ENCODE measurements at places on chromosomes 16 and 17. TPM values are rescaled to one million over a fixed set of nuclear protein-coding genes. Genes with fewer than 3 reads are reported as not detected.

DNA sequence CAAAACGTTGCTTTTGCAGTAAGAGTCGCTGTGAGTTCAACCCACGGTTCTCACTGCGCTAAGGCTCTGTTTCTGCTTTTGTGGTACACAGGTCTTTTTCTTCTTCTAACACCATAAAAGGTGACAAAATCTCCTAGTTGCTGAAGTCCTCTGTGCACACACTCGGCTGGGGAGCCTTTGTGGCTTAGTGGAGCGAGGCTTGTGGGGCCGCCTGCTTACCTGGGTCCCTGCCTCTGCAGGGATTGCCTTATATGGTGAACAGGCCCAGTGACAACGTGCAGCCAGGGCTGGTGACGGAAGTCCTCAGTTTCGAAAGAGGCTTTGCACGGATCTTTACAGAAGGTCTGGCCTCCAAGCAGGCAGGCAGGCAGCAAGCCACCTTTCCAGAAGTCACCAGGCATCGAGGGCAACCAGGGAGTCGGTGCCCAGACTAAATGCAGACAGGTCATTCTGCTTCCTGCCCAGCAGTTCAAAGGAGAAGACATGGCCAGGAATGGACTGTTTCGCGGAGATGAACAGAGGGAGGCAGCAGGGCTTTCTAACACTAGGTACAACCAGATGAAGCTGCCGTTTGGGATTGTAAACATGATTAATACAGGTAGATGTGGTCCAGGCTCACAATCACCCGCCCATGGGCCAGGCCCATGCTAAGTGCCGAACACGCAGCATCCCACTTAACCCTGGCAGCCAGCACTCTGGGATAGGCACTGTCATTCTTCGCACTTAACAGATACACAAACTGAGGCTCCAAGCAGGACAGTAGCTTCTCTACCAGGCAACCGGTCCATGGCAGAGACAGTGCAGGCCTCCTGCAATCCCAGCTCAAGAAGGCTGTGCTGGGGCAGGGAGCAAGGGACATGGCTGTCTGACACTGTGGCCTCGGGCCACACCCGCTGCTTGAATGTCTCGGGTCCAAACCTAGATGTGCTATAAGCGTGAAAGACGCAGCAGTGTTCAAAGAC is 10.7 kb upstream of the MEAK7 start:
- no peak for DNase-seq

- DNase-seq = no peak
These were observed 55.2 kb downstream of the ACTG1 start for GRCh38 chr17:81457401-81457800.

DNA sequence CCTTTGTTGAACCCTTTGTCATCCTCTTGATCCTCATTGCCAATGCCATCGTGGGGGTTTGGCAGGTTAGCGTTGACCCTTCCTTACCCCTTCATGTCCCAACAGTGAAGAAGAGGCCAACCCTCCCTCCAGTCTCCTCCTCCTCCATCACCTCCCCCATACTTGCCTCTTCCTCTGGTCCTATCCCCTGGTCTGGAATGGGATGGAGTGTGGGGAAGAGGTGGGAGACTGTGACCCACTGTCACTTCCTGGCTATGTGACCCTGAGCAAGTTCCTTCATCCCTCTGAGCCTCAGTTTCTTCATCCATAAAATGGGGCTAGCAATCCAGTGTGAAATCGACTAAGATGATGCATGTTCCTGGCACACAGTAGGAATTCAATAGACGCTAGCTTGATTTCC is 2.7 kb downstream of the ATP2A1 start:
- DNase-seq = no peak

DNA sequence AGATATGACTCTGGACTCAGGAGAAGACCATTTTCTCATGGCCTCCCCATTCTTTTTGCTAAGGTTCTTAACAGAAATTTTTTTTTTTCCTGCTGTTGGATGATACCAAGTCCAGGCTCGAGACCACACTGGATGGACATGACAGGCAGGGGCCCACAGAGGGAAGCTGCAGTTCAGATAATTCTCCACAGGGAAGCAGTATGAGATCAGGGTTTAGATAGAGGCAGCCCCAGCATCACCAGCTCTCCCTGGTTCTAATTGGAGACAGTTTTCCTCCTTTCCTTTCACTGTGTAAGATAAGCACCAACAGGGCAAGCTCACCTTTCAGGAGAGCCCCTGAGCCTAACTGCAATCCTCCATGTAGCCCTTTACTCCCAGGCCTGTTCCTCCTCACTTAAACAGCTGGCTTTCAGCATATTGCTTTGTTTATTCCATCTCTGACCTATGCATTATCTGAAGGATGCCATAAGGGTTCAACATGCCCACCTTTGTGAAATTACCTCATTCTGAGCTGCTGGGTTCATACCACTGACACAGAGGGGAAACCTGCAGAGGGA is 108.1 kb downstream of the SNX11 start:
- DNase-seq = no peak

- no peak for DNase-seq
These were observed 20.3 kb downstream of the PARN start for GRCh38 chr16:14609716-14610115.

DNA sequence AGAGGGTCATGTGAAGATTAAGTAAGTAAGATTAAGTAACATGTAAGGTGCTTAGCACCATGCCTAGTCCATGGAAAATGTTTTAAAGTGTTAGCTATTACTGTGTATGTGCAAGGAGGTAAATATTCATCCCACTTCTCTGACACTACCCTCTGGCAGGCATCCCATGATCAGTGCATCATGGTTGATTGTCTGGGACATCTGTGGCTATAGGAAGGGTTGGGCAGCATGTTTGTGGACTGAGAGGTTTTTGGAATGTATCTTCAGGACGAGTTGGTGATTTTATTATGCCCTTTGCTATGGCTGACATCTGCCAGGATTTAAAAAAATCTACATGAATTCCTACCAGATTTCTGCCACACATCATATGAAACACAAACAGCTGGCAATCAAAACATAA is 6.5 kb upstream of the TAOK1 start:
- no peak for DNase-seq

RILP gene
- 16.1 TPM for polyA plus RNA-seq

TSR3 gene
- 62.1 TPM for polyA plus RNA-seq

NFE2L1 gene
- polyA plus RNA-seq = 163 TPM

HS3ST3B1 gene
- 2.9 TPM for polyA plus RNA-seq

CHRNE gene
- 0.79 TPM for polyA plus RNA-seq
